ENCODE measurements at places on chromosomes 12 and 14.
A peak's percentile ranks its signal among the peaks of the same experiment; 100 is the strongest.

DNA sequence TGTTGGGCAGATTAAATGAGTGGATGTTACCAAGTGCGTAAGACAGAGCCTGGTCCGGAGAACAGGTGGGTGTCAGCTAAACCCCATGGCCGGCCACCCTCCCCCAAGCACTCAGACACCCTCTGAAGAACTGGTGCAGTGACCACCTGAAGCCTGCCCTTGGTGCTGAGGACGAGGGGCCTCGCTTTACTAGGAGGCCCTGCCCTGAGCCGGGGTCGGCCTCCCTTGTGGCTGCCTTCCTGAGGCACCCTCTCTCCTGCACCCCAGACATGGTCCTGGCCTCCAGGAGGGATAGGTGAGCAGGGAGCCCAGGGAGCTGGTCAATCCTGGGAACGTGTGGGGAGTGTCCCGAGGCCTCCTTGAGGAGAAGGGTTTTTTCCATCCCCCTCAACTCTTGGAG is 4.9 kb upstream of the KIF26A start:
- DNase-seq, result no peak
- peaks cover 10% of the 10 kb centered on the region for H3K4me1 ChIP-seq
- no peaks in the 10 kb centered on the region for H3K36me3 ChIP-seq
- H3K4me3 ChIP-seq, result no peak overlapping the region
- H3K27ac ChIP-seq, result no peak overlapping the region

DNA sequence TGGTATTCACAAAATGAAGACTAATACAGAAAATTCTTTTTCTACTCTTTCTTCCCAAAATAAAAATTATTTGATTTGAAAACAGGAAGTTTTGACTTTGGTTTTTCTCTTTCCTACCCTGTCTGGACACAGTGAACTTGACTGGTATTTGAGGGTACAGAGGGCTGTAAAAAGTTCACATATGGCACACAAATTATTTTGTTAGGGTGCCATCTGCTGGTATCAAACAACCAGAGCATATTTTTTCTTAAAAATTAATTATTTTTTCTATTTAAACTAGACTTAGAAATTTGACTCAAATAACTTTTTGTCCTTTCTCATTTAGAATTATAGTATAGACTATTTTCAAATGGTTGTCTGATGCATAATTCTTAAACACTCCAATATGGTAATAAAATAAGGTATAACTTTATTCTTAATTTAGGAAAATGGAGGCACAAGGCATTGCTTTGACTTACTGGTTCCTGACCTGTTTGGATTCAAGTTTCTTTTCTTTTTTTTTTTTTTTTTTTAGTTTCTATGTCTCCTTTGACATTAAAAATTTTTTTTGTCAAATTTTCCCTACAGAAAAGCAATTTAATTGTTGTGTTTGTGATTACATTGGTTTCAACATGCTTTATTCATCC is 390.6 kb downstream of the PRKD1 start:
- no peaks in the 10 kb centered on the region for H3K4me1 ChIP-seq
- H3K27ac ChIP-seq, result no peak overlapping the region
- DNase-seq, result no peak

DNA sequence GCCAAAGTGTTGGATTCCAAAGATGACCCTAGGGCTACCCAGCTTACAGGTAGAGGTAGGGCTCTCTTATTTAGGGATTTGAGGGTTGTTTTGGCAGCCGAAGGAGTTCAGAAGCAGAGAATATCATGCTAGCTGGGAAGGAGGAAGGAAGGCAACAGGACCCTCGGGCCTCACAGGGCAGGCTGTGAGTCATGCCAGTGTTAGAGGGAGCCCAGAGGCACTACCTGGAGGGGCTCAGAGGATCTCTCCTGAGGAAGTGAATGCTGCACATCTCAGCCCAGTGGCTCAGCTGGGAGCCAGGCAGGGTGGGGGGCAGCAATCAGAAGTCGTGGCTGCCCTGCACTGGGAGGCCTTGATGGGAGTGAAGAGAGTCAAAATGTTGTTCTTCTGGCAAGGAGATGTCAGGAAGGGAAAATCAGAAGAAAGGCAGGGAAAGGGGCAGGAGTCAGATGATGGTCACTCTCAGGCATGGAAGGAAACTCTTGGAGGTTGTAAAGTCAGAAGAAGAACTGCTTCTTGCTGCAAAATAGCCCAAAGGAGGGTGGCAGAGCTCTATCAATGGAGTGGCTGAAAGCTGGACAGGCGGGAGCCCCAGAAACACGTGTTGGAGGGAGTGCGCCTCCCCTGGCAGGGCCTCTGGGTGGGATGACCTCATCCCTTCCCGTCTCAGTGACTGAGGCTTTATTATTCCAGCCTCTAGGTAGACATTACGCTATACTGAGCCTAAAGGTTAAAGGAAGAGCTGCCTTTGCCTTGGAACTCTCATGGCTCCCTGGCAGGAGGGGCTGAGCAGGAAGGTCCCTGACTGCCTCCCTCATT is 141.3 kb downstream of the SMOC1 start:
- H3K27me3 ChIP-seq, result peaks cover 15% of the 10 kb centered on the region
- H3K4me1 ChIP-seq, result peaks cover 17% of the 10 kb centered on the region
- no peaks in the 10 kb centered on the region for H3K36me3 ChIP-seq
- DNase-seq, result no peak
- no peak overlapping the region for H3K4me3 ChIP-seq

- H3K36me3 ChIP-seq, result peaks cover 4% of the 10 kb centered on the region
- peaks cover 36% of the 10 kb centered on the region for H3K4me1 ChIP-seq
- no peaks in the 10 kb centered on the region for H3K27me3 ChIP-seq
- DNase-seq, result no peak
- no peak overlapping the region for H3K4me3 ChIP-seq
Measured at GRCh38 chr12:27177706-27178105, 66.4 kb upstream of the STK38L start.

- H3K36me3 ChIP-seq, result no peaks in the 10 kb centered on the region
- no peak overlapping the region for H3K4me3 ChIP-seq
- no peaks in the 10 kb centered on the region for H3K4me1 ChIP-seq
- DNase-seq, result no peak
- no peak overlapping the region for H3K27ac ChIP-seq
Measured at GRCh38 chr12:12776261-12776660, 9.2 kb upstream of the APOLD1 start.

GRCh38 chr14:98957211-98958047 is 314.6 kb downstream of the BCL11B start:
- no peak for DNase-seq
- H3K27me3 ChIP-seq, result no peaks in the 10 kb centered on the region
- H3K27ac ChIP-seq, result no peak overlapping the region
- no peak overlapping the region for H3K4me3 ChIP-seq
- H3K4me1 ChIP-seq, result peaks cover 8% of the 10 kb centered on the region
- no peaks in the 10 kb centered on the region for H3K36me3 ChIP-seq

- H3K4me1 ChIP-seq, result no peaks in the 10 kb centered on the region
- no peaks in the 10 kb centered on the region for H3K36me3 ChIP-seq
- DNase-seq, result no peak
- no peak overlapping the region for H3K4me3 ChIP-seq
- H3K27ac ChIP-seq, result no peak overlapping the region
Measured at GRCh38 chr12:42706321-42706720, 116.8 kb upstream of the PRICKLE1 start.

- no peak for DNase-seq
- no peaks in the 10 kb centered on the region for H3K27me3 ChIP-seq
- H3K4me3 ChIP-seq, result no peak overlapping the region
- H3K27ac ChIP-seq, result no peak overlapping the region
- no peaks in the 10 kb centered on the region for H3K36me3 ChIP-seq
- H3K4me1 ChIP-seq, result no peaks in the 10 kb centered on the region
Measured at GRCh38 chr12:87953256-87953860, 75.8 kb downstream of the C12orf50 start.

DNA sequence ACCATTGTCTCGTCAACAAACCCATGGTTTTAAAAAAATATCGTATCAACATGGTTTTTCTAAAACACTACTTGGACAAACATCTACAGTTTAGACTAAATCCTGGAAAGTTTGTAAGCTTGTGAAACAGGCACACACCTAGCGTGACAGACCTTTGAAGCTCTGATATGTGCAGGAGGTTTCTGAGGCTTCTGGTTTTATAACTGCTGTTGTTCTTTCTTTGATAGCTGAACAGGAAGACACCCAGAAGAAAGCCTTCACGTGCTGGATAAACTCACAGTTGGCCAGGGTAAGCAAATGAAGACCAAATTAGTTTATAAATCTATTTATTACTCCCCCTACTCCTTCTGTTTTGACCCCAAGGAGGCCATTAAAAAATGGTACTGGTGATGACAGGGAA is 87.6 kb downstream of the SYNE2 start:
- H3K4me3 ChIP-seq, result peak overlapping the region; percentile 10
- DNase-seq, result no peak
- H3K36me3 ChIP-seq, result peaks cover 25% of the 10 kb centered on the region
- H3K4me1 ChIP-seq, result peaks cover 27% of the 10 kb centered on the region
- H3K27ac ChIP-seq, result peak overlapping the region; percentile 75

- peaks cover 39% of the 10 kb centered on the region for H3K36me3 ChIP-seq
- DNase-seq, result no peak
- peak overlapping the region; percentile 90 for H3K27ac ChIP-seq
- no peaks in the 10 kb centered on the region for H3K27me3 ChIP-seq
Measured at GRCh38 chr12:111840807-111841206, 1.2 kb upstream of the MAPKAPK5 start.

DNA sequence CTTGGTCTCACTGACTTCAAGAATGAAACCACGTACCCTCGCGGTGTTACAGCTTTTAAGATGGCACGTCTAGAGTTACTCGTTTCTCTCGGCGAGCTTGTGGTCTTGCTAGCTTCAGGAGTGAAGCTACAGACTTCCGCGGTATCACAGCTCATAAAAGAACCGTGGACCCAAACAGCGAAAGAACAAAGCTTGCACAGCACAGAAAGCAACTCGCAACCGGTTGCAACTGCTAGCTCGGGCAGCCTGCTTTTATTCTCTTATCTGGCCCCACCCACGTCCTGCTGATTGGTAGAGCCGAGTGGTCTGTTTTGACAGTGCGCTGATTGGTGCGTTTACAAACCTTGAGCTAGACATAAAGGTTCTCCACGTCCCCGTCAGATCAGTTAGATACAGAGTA is 4.2 kb upstream of the CLEC4C start:
- no peak overlapping the region for H3K27ac ChIP-seq
- no peak overlapping the region for H3K4me3 ChIP-seq
- H3K36me3 ChIP-seq, result no peaks in the 10 kb centered on the region

- no peak overlapping the region for H3K4me3 ChIP-seq
- H3K27ac ChIP-seq, result no peak overlapping the region
- no peaks in the 10 kb centered on the region for H3K27me3 ChIP-seq
- H3K36me3 ChIP-seq, result no peaks in the 10 kb centered on the region
- no peak for DNase-seq
- H3K4me1 ChIP-seq, result peaks cover 53% of the 10 kb centered on the region
Measured at GRCh38 chr14:93108105-93108504, 7.6 kb downstream of the ITPK1 start.

- H3K36me3 ChIP-seq, result no peaks in the 10 kb centered on the region
- no peak overlapping the region for H3K4me3 ChIP-seq
- H3K27ac ChIP-seq, result no peak overlapping the region
- DNase-seq, result no peak
- H3K27me3 ChIP-seq, result peaks cover 6% of the 10 kb centered on the region
Measured at GRCh38 chr12:98123021-98123461, 392.3 kb upstream of the TMPO start.

GRCh38 chr14:59130462-59130861 is 58.0 kb upstream of the DAAM1 start:
- no peaks in the 10 kb centered on the region for H3K4me1 ChIP-seq
- no peak overlapping the region for H3K4me3 ChIP-seq
- no peak overlapping the region for H3K27ac ChIP-seq
- no peaks in the 10 kb centered on the region for H3K36me3 ChIP-seq
- DNase-seq, result no peak
- H3K27me3 ChIP-seq, result peaks cover 16% of the 10 kb centered on the region

GRCh38 chr14:73814153-73814552 is 37.5 kb upstream of the PTGR2 start:
- peaks cover 16% of the 10 kb centered on the region for H3K4me1 ChIP-seq
- DNase-seq, result peak; percentile 25
- H3K27ac ChIP-seq, result peak overlapping the region; percentile 58
- peaks cover 10% of the 10 kb centered on the region for H3K27me3 ChIP-seq
- H3K4me3 ChIP-seq, result no peak overlapping the region

- no peak for DNase-seq
- H3K4me3 ChIP-seq, result no peak overlapping the region
- H3K27ac ChIP-seq, result no peak overlapping the region
- no peaks in the 10 kb centered on the region for H3K36me3 ChIP-seq
- H3K27me3 ChIP-seq, result no peaks in the 10 kb centered on the region
Measured at GRCh38 chr14:44385906-44386305, 121.2 kb downstream of the FSCB start.

- H3K27me3 ChIP-seq, result peaks cover 8% of the 10 kb centered on the region
- no peak overlapping the region for H3K4me3 ChIP-seq
- no peak overlapping the region for H3K27ac ChIP-seq
- H3K4me1 ChIP-seq, result peaks cover 9% of the 10 kb centered on the region
- DNase-seq, result no peak
- H3K36me3 ChIP-seq, result no peaks in the 10 kb centered on the region
Measured at GRCh38 chr12:13124656-13125505, 21.4 kb upstream of the GSG1 start.

DNA sequence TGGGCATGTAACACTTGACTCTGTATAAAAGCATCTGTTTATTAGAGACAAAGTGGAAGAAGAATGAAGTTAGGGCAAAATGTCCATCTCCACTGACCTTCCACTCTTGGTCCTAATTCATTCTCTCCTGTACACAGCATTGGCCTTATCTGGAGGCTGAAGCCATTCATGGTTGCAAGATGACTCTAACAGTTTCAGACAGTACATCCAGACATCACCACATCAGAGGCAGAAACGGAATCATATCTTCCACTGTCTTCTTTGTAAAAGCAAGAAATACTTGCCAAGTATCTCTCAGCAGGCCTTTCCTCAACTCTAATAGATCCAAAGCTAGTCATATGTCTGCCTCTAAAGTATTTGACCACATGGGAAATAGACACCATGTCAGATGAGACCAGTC is 41.1 kb downstream of the PTHLH start:
- no peaks in the 10 kb centered on the region for H3K4me1 ChIP-seq
- no peak for DNase-seq
- no peak overlapping the region for H3K4me3 ChIP-seq
- peaks cover 17% of the 10 kb centered on the region for H3K27me3 ChIP-seq

DNA sequence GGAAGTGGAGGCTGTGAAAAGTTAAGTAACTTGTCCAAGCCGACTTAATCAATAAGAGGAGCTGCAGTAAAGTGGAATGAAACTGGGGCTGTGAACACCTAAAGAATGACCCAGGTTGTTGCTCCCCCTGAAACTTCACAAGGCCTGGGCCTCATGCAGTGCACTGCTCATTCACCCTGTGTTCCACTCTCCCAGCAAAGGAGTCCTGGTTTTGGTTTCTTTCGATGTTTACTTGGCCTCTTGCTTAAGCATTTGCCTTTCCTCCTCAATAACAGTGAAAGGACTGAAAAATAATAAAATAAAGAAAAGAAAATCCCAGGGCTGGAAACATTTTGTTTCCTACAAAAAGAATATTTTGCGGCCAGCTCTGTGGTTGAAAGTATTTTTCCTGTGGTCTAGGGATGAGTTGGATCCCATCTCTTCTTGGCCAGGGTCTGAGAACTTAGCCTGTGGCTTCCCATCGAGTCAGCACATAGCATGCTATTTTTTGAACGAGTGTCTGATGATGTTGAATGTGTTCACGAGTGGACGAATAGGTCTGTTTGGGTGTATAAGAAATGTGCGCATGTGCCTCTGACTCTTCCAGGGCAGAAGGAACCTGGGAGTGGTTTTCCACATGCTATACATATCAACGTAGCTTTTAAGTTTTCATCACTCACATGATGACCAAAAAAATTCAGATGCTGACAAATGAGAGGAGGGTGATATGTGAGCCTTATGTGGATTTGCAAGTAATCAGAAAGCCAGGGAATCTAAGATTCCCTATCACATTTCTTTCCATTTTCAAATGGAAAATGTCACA is 349.8 kb downstream of the ZFP36L1 start:
- no peaks in the 10 kb centered on the region for H3K27me3 ChIP-seq
- no peaks in the 10 kb centered on the region for H3K36me3 ChIP-seq
- no peak overlapping the region for H3K27ac ChIP-seq
- H3K4me1 ChIP-seq, result no peaks in the 10 kb centered on the region
- no peak for DNase-seq
